ENCODE measurements at places on chromosomes 3 and 15.

DNA sequence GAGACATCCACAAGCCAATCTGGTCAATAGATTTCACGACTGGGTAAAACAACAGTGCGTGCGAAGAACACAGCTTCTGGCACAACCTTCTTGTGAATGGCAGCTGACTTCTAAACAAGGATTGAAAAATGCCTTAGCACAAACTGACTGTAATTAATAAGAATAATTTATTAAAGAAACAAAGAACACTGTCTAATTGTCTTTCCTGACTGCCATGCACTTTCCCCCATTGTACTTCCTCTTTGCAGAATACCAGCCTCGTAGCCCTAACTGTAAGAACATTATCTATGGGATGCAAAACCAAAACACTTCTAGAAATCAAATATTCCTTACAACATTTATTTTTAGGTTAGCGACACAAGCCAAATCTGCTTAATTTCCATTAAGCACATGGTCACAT is 6.5 kb downstream of the FOXP1 start:
- DNase-seq = no peak

GRCh38 chr15:98745650-98746374 is 97.5 kb downstream of the IGF1R start:
- DNase-seq = no peak

GRCh38 chr15:69662645-69663000 is 210.0 kb downstream of the RPLP1 start:
- DNase-seq = no peak

- no peak for DNase-seq
Observed at GRCh38 chr15:98384328-98385029, 263.9 kb upstream of the IGF1R start.

- DNase-seq = no peak
Observed at GRCh38 chr15:93451822-93452221, 362.8 kb upstream of the RGMA start.

- DNase-seq = no peak
Observed at GRCh38 chr3:122322095-122323075, 2.7 kb upstream of the CSTA start.

DNA sequence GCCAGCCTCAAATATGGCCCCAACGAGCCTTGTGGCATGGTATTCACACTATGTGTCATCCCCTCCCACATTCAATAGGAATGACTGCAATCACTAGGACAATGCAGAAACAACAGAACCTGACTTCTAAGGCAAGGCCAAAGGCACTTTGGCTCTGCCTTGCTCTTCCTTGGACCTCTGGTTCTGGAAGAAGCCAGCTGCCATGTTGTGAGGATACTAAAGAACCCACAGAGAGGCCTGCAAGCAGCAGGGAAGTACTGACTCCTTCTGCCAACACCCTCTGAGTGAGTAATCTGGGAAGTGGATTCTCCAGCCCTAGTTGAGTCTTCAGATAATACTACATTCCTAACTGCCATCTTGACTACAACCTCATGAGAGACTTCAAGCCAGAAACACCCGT is 64.7 kb downstream of the ADAMTS9 start:
- no peak for DNase-seq

GRCh38 chr3:130565224-130565623 is 48.2 kb downstream of the COL6A6 start:
- DNase-seq = no peak
